Stomach (tissue), 19 donors: ENCODE measurements at places on chromosomes 3 and 15. TPM values are rescaled to one million over a fixed set of nuclear protein-coding genes. Genes with fewer than 3 reads are reported as not detected.
A peak's percentile ranks its signal among the peaks of the same experiment; 100 is the strongest.

DNA sequence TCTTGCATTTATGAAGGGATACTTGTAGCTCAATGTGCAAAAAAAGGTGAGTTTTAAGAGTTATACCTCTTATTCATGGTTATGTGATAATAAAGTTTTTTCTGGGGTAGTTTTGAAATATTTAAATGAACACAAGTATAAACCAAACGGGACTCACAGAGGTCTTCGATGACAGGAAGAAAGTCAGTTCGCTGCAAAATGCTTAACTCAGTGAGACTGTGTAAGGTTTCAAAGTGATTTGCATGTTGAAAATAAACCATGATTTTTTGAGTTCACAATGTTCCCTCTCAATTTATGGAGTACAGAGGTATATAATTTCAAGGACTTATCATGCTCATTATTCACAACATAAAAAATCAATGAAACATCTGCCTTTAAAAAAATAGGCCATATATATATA lies 36.3 kb upstream of the MYH15 start:
- no peaks in the 10 kb centered on the region for H3K36me3 ChIP-seq
- DNase-seq, result no peak
- no peaks in the 10 kb centered on the region for H3K27me3 ChIP-seq
- no peak overlapping the region for H3K4me3 ChIP-seq

- no peaks in the 10 kb centered on the region for H3K4me1 ChIP-seq
- no peaks in the 10 kb centered on the region for H3K36me3 ChIP-seq
- no peaks in the 10 kb centered on the region for H3K27me3 ChIP-seq
These were observed 47.7 kb upstream of the GYG1 start for GRCh38 chr3:148943506-148944205.

GRCh38 chr3:31291818-31292217 lies 240.9 kb upstream of the STT3B start:
- H3K4me3 ChIP-seq, result no peak overlapping the region
- no peaks in the 10 kb centered on the region for H3K36me3 ChIP-seq
- peaks cover 10% of the 10 kb centered on the region for H3K4me1 ChIP-seq
- no peaks in the 10 kb centered on the region for H3K27me3 ChIP-seq

GRCh38 chr3:56799251-56799882 lies 2.4 kb downstream of the ARHGEF3 start:
- peak overlapping the region; percentile 84 for H3K4me3 ChIP-seq
- no peaks in the 10 kb centered on the region for H3K36me3 ChIP-seq
- no peaks in the 10 kb centered on the region for H3K27me3 ChIP-seq
- H3K4me1 ChIP-seq, result peaks cover 78% of the 10 kb centered on the region
- peak; percentile 86 for DNase-seq

DNA sequence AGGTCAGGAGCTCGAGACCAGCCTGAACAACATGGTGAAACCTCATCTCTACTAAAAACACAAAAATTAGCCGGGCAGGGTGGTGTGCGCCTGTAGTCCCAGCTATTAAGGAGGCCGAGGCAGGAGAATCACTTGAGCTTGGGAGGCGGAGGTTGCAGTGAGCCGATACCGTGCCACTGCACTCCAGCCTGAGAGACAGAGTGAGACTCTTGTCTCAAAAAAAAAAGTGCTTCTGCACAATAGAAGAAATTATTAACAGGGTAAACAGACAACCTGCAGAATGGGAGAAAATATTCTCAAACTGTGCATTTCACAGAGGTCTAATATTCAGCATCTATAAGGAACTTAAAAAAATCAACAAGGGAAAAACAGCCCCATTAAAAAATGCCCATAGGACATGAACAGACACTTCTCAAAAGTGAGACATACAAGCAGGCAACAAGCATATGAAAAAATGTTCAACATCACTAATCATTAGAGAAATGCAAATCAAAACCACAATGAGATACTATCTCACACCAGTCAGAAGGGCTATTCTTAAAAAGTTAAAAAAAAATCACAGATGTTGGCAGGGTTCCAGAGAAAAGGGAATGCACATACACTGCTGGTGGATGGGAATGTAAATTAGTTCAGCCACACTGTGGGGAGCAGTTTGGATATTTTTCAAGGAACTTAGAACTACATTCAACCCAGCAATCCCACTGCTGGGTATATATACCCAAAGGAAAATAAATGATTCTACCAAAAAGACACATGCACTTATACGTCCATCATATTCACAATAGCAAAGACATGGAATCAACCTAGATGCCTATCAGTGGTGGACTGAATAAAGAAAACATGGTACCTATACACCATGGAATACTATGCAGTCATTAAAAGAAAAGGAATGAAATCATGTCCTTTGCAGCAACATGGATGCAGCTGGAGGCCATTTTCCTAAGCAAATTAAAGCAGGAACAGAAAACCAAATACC lies 75.5 kb downstream of the MSL2 start:
- no peak overlapping the region for H3K27ac ChIP-seq
- no peaks in the 10 kb centered on the region for H3K27me3 ChIP-seq
- H3K36me3 ChIP-seq, result no peaks in the 10 kb centered on the region
- no peak overlapping the region for H3K4me3 ChIP-seq

GRCh38 chr3:30331519-30331918 lies 274.9 kb upstream of the TGFBR2 start:
- no peak for DNase-seq
- no peaks in the 10 kb centered on the region for H3K4me1 ChIP-seq
- H3K36me3 ChIP-seq, result no peaks in the 10 kb centered on the region
- no peaks in the 10 kb centered on the region for H3K27me3 ChIP-seq
- no peak overlapping the region for H3K4me3 ChIP-seq

- no peaks in the 10 kb centered on the region for H3K4me1 ChIP-seq
- no peak for DNase-seq
- H3K27me3 ChIP-seq, result no peaks in the 10 kb centered on the region
These were observed 21.2 kb downstream of the STARD5 start for GRCh38 chr15:81302701-81303109.

- peaks cover 10% of the 10 kb centered on the region for H3K36me3 ChIP-seq
- no peak within 1 kb of the TSS for H3K27ac ChIP-seq
- H3K27me3 ChIP-seq, result no peaks in the 10 kb centered on the region
- peak; percentile 85 for DNase-seq
- peak within 1 kb of the TSS; percentile 24 for H3K4me3 ChIP-seq
These were observed at the start of gene SCG5 for GRCh38 chr15:32641517-32642059. Gene SCG5, plus strand, starts transcription at chr15:32641710. Its CDS starts 1,883 bp downstream, at chr15:32643593.

Gene KNG1
- not detected for total RNA-seq

- no peaks in the 10 kb centered on the region for H3K36me3 ChIP-seq
- H3K27me3 ChIP-seq, result no peaks in the 10 kb centered on the region
- no peak for DNase-seq
- H3K4me1 ChIP-seq, result no peaks in the 10 kb centered on the region
- no peak overlapping the region for H3K4me3 ChIP-seq
These were observed 23.3 kb downstream of the TF start for GRCh38 chr3:133769536-133769935.

- no peak for DNase-seq
- no peaks in the 10 kb centered on the region for H3K4me1 ChIP-seq
- no peaks in the 10 kb centered on the region for H3K27me3 ChIP-seq
- H3K4me3 ChIP-seq, result no peak overlapping the region
- H3K36me3 ChIP-seq, result no peaks in the 10 kb centered on the region
These were observed 185.6 kb upstream of the MRPL3 start for GRCh38 chr3:131688370-131688769.

Gene MFN1
- total RNA-seq, result 18.2 TPM

DNA sequence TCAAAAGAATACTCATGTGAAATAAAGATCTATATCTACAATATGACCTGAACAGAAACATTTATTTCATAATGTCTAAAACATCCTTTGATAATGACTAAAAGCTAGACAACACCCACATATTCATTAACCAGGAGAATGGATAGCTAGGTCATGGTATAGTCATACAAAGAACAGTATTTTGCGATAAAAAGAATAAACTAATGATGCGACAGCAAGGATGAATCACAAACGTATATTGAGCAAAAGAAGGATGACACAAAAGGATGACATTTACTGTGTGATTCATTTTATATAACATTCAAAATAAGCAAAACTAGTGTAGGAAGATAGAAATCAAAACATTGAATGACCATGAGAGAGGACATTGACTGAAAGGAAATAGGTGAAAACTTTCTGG lies 1233.1 kb downstream of the OTOL1 start:
- no peak for DNase-seq
- no peaks in the 10 kb centered on the region for H3K27me3 ChIP-seq
- H3K4me3 ChIP-seq, result no peak overlapping the region
- no peaks in the 10 kb centered on the region for H3K4me1 ChIP-seq
- no peak overlapping the region for H3K27ac ChIP-seq

GRCh38 chr3:55658690-55659562 lies 171.8 kb upstream of the WNT5A start:
- no peaks in the 10 kb centered on the region for H3K27me3 ChIP-seq
- DNase-seq, result no peak
- H3K4me1 ChIP-seq, result no peaks in the 10 kb centered on the region
- no peak overlapping the region for H3K27ac ChIP-seq

- no peaks in the 10 kb centered on the region for H3K4me1 ChIP-seq
- H3K27ac ChIP-seq, result no peak overlapping the region
- peaks cover 2% of the 10 kb centered on the region for H3K36me3 ChIP-seq
- no peaks in the 10 kb centered on the region for H3K27me3 ChIP-seq
- H3K4me3 ChIP-seq, result no peak overlapping the region
- no peak for DNase-seq
These were observed 75.3 kb downstream of the RFX7 start for GRCh38 chr15:56168394-56168793.

Gene UROC1
- total RNA-seq, result not detected

Gene VILL
- 191 TPM for total RNA-seq

DNA sequence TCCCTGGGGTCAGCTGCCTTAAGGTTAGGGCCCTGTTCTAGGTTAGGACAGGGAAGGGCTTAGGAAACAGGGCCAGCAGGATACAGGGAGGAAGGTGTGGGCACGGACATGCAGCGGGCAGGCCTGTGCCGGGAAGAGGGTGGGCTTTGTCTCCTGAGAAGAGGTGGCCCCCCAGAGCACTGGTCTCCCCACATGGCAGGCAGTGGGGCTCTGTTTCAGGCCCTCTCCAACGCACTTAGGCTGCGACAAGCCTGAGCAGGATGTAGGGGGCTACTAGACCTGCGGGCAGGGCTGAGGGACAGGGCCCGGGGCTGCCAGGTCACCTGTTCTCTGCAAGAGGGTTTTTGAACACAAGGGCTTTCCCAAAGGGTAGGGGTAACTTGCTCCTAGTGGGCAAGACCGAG lies 33.5 kb downstream of the KLF13 start:
- peak overlapping the region; percentile 95 for H3K27ac ChIP-seq
- peaks cover 100% of the 10 kb centered on the region for H3K4me1 ChIP-seq
- peaks cover 8% of the 10 kb centered on the region for H3K36me3 ChIP-seq

Gene NOX5
- total RNA-seq, result not detected

DNA sequence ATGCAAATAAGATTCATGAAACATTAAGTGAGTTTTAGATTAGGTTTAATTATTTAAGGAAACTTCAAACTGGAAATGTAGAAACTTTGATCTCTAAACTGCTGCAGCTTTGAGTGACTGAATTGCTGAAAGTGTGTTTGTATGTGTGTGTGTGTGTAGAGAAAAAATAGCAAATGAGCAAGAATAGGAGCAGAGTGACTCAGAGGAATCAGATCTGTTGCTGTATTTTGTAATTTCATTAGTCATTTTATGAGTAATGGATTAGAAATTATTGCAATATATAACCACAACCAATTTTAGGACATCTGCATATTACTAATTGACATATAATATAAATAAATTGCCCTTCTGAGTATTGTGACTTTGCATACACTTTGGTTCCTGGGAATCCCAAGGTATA lies 52.8 kb upstream of the SLC9A9 start:
- no peaks in the 10 kb centered on the region for H3K36me3 ChIP-seq
- H3K4me3 ChIP-seq, result no peak overlapping the region
- no peak overlapping the region for H3K27ac ChIP-seq
- H3K4me1 ChIP-seq, result peaks cover 12% of the 10 kb centered on the region
- H3K27me3 ChIP-seq, result no peaks in the 10 kb centered on the region
- DNase-seq, result no peak

Gene STRA6
- total RNA-seq, result not detected

- DNase-seq, result no peak
- H3K4me1 ChIP-seq, result no peaks in the 10 kb centered on the region
- H3K36me3 ChIP-seq, result no peaks in the 10 kb centered on the region
- H3K4me3 ChIP-seq, result no peak overlapping the region
- no peak overlapping the region for H3K27ac ChIP-seq
- H3K27me3 ChIP-seq, result no peaks in the 10 kb centered on the region
These were observed 88.3 kb upstream of the MYRIP start for GRCh38 chr3:39721076-39721475.

- no peak overlapping the region for H3K27ac ChIP-seq
- H3K36me3 ChIP-seq, result no peaks in the 10 kb centered on the region
- no peaks in the 10 kb centered on the region for H3K27me3 ChIP-seq
These were observed 21.7 kb downstream of the PXYLP1 start for GRCh38 chr3:141253326-141253725.

Gene TMIE
- total RNA-seq, result not detected

DNA sequence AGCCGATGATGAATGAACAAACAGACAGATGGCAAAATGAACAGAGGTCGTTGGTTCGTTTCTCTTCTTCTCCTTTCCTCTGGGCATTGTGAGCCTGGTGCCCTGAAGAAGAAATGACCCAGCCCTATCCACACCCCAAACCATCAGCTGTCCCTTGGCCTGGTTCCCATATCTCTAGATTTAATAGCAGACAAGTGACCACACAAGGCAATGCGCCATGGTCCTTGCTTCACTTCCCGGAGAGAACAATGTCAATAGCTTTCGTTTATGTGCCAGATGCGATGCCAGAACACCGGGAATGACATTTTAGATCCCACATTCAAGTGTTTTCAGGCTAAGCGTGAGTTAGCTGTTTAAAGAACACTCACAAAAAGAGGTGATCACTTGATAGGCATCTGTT lies 17.7 kb downstream of the POC1A start:
- no peaks in the 10 kb centered on the region for H3K27me3 ChIP-seq
- no peaks in the 10 kb centered on the region for H3K4me1 ChIP-seq
- DNase-seq, result no peak

Gene PP2D1
- total RNA-seq, result not detected

Gene GCHFR
- total RNA-seq, result 13.6 TPM

- no peak for DNase-seq
- no peak overlapping the region for H3K4me3 ChIP-seq
- no peak overlapping the region for H3K27ac ChIP-seq
- H3K27me3 ChIP-seq, result no peaks in the 10 kb centered on the region
These were observed 37.5 kb upstream of the RFX7 start for GRCh38 chr15:56281145-56281544.

Gene IGF2BP2
- 85.9 TPM for total RNA-seq

- no peaks in the 10 kb centered on the region for H3K4me1 ChIP-seq
- H3K4me3 ChIP-seq, result no peak overlapping the region
- no peaks in the 10 kb centered on the region for H3K27me3 ChIP-seq
- DNase-seq, result no peak
- no peak overlapping the region for H3K27ac ChIP-seq
These were observed 20.6 kb upstream of the TEX55 start for GRCh38 chr3:119125342-119125741.

- H3K27me3 ChIP-seq, result no peaks in the 10 kb centered on the region
- H3K4me1 ChIP-seq, result no peaks in the 10 kb centered on the region
- H3K4me3 ChIP-seq, result no peak overlapping the region
- H3K27ac ChIP-seq, result no peak overlapping the region
- no peaks in the 10 kb centered on the region for H3K36me3 ChIP-seq
- no peak for DNase-seq
These were observed 201.2 kb downstream of the OPA1 start for GRCh38 chr3:193794002-193794881.
